ENCODE measurements at places on chromosomes 6 and 20. TPM values are rescaled to one million over a fixed set of nuclear protein-coding genes. Genes with fewer than 3 reads are reported as not detected.
A peak's percentile ranks its signal among the peaks of the same experiment; 100 is the strongest.

DNA sequence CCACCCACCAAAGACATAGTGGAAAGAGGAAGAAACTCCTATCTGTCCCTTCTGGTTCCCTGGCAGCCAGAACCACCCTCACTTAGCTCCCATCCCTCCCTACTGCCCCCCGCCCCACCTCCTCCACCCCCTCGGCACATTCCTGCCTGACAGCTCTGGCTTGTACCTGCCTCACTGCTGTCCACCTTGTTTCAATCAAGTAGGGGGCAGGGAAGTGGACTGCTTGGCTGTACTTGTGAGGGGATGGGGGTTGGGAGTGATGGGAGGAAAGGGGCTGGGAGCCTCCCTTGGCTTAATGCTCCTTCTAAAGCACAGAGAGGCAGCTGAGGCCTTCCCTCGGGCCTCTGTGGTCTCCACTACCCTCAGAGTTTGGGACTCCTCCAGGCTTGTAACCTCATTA is 22.1 kb upstream of the ZNF76 start:
- DNase-seq = peak; percentile 25

- DNase-seq = no peak
Measured at GRCh38 chr20:25173886-25174308, 21.6 kb upstream of the ENTPD6 start.

GRCh38 chr6:34131326-34132290 is 14.3 kb downstream of the GRM4 start:
- no peak for DNase-seq

The BMP2 gene
- total RNA-seq = 57.9 TPM
